ENCODE measurements at places on chromosomes 2 and 18. TPM values are rescaled to one million over a fixed set of nuclear protein-coding genes. Genes with fewer than 3 reads are reported as not detected.

DNA sequence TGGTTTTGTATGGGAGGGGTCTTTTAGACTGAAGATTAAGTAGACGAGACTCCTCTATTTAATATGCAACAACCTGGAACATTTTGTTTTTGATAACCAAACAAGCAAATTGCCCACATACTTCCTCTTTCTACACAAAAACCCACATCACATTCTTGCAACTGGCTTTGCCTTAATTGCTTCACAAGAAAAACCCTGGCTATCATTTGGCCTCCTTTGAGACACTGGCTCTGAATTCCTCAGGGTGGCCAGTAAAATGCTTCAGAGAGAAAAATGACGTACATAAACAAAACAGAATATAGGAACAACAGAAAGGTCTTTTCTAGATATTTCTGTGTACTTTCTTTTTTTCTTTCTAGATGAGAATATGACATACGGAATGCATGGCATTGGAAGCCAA is 103.0 kb downstream of the TRIB2 start:
- DNase-seq: no peak
- peaks cover 25% of the 10 kb centered on the region for H3K4me1 ChIP-seq
- H3K27ac ChIP-seq: no peak overlapping the region

GRCh38 chr2:73078457-73079411 is 7.2 kb upstream of the SFXN5 start:
- no peaks in the 10 kb centered on the region for H3K27me3 ChIP-seq
- no peak for DNase-seq
- no peak overlapping the region for H3K27ac ChIP-seq
- H3K36me3 ChIP-seq: no peaks in the 10 kb centered on the region

Gene SLC9A2
- total RNA-seq: 0.04 TPM

GRCh38 chr18:6355789-6356589 is 58.7 kb downstream of the L3MBTL4 start:
- no peak overlapping the region for H3K4me3 ChIP-seq
- no peaks in the 10 kb centered on the region for H3K36me3 ChIP-seq
- no peak for DNase-seq
- H3K27ac ChIP-seq: no peak overlapping the region
- H3K27me3 ChIP-seq: no peaks in the 10 kb centered on the region
- no peaks in the 10 kb centered on the region for H3K4me1 ChIP-seq

DNA sequence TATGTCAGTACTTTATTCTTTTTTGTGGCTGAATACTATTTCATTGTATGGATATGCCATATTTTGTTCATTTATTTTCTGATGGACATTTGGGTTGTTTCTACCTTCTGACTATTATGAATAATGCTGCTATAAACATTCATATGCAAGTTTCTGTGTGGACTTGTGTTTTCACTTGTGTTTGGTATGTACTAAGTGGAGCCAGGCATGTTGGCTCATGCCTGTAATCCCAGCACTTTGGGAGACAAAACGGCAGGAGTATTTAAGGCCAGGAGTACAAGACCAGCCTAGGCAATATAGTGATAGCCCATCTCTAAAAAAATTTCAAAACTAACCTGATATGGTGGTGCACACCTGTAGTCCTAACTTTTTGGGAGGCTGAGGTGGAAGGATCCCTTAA is 23.3 kb downstream of the MARCHF7 start:
- peak overlapping the region; percentile 42 for H3K27ac ChIP-seq
- H3K27me3 ChIP-seq: no peaks in the 10 kb centered on the region

GRCh38 chr2:25400576-25401216 is 59.0 kb upstream of the DNMT3A start:
- no peak overlapping the region for H3K4me3 ChIP-seq
- no peak overlapping the region for H3K27ac ChIP-seq
- peaks cover 18% of the 10 kb centered on the region for H3K4me1 ChIP-seq
- no peaks in the 10 kb centered on the region for H3K27me3 ChIP-seq
- DNase-seq: no peak
- H3K36me3 ChIP-seq: peaks cover 1% of the 10 kb centered on the region

DNA sequence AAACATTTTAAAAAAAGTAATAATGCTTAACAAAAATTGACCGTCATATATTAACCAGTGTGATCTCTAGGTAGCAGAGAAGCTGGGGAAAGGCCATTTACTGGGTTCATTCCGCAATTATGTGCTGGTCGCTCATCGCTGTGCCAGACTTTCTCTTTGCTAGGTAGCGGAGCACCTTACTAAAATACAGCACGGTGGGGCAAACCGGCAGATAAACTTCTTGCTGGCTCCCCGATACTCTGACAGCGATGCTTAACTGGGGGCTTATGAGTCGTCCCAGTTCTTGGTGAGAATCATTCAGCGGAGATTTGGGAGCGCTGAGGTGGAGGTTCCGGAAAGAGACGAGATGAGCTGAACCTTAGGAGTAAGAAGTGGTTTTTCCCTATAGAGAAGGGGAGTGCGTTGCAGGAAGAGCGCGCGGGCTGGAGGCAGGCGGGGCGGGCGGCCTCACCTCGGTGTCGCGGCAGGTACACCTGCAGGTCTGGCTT is 605 bp downstream of the C2orf68 start:
- peaks cover 14% of the 10 kb centered on the region for H3K36me3 ChIP-seq
- H3K4me1 ChIP-seq: peaks cover 22% of the 10 kb centered on the region
- no peak for DNase-seq
- peak overlapping the region; percentile 100 for H3K4me3 ChIP-seq
- H3K27me3 ChIP-seq: no peaks in the 10 kb centered on the region
